ENCODE measurements at places on chromosomes 1 and 21.

DNA sequence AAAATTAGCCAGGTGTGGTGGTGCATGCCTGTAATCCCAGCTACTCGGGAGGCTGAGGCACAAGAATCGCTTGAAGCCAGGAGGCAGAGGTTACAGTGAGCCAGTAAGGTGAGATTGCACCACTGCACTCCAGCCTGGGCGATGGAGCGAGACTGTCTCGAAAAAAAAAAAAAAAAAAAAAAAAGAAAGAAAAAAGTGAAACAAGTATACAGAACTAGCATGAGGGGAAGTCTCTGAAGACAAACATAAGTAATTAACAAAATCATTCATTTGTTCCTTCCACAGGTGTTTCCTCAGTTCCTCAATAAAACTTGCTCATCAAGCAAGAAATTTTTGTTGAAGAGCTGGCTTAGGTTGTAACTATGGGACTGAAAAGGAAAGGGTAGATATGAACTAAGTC, 52.2 kb upstream of the CNN3 start:
- DNase-seq, result no peak

DNA sequence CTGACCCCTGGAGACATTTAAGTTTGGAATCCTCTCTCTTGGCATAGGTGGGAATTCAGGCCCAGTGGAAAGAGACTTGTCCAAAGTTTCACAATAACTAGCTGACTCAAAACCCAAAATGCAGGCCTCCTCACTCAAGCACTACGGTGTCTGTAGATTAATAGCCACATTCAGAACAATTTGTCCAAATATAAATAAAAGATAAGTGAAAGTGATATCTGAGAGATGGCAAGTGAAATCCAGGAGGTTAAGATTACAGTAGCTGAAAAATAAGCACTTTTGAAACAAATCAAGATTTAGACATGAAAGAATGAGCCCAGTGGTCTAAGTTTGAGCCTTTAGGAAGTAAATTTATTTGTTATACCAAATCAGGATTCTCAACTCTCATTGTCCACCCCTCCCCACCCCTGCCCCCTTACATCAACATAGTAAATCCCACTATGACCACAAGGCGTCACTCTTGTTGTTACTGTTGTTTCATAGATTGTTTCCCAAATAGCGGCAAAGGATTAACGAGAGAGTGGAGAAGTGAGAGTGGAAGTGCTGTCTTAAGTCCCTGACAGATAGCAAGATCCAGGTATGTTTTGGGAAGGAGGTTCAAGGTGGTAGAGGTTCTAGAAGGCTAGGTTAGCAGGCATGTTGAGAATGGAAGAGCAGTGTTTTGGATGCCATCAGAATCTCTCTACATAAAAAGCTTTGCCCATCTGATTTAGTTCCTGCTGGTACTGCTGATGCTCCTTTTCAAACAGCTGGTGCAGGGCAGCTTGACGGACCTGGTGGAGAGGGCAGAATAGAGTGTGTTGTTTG, 7.1 kb upstream of the TPM3 start:
- no peak for DNase-seq

GRCh38 chr1:151984313-151984956, 9.2 kb downstream of the S100A10 start:
- no peak for DNase-seq

DNA sequence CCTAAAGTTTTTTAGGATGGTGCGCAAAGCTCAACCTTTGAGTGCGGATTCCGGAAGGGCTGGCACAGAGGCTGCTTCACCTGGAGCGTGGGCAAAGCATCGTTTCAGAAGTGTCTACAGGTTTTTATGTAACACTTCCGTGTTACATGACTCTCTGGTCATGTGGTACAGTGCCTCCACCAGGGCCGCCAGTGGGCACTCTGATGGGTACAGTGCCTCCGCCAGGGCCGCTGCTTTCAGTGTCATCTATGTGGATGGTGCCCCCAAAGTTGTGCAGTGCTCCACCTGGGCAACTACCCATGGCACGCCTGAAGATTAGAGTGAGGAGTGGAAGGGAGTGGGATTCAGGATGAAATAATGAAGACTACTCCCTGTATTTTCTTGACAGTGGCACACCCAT, 101.4 kb upstream of the C1orf174 start:
- DNase-seq, result no peak

DNA sequence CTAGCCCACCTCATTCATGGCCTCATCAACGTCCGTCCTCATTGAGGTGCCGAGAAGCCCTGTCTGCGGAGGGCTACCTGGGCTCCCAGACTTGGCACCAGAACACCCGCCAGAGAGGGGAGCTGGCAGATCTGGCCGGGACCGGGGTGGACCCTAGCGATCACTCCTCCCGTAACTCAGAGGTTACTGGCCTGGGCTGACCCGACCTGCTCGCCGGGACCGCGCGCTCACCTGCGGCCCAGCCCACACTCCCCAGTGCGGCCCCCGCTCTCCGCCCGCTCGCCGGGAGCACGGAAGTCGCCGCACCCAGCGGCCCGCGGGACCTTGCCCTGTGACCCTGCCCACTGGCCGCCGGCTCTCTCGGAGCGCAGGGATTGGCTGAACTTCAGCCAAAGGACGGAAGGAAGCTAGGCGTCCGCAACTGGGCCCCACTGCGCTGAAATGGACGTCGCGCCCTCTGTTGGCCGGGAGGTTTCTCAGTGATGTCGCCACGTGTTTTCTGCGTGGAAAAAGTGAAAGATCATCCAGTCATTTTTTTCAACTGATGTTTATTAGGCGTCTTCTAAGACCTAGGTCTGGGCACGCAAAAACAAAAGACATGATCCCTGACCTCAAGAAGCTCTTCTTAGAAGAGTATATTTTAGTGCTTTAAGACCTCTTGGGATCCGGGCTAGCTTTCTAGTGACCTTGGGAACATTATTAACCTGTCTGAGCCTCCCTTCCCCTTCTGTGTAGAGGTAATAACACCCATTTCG, at the start of gene SMIM12:
SMIM12 (minus strand) TSS at position 304 of the 755 bp plus-strand sequence. CDS start 3,772 bp downstream, outside the sequence.
- DNase-seq, result peak; percentile 90
